ENCODE measurements at places on chromosomes 4 and X.

DNA sequence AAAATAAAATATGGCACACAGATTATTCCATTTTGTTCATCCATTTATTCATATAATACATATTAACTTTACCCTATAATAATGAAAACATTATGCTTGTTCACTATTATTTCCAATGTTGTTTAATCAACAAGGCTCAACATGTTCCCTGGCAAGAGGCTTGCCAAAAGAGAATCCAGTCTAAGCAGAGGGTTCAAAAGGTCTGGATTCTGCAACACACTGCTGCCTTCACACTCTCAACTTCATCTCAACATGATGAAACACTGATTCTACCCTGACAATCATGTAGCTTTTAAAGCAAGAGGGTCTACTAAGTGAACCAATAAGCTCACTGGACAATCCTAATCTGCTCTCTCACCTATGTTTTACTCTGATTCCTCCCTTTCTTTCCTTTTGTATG lies 101.1 kb downstream of the MID1 start:
- DNase-seq: no peak

- no peak for DNase-seq
Measured at GRCh38 chrX:3415011-3415410, 68.6 kb upstream of the MXRA5 start.

GRCh38 chr4:122364700-122365404 lies 14.0 kb upstream of the ADAD1 start:
- DNase-seq: no peak

DNA sequence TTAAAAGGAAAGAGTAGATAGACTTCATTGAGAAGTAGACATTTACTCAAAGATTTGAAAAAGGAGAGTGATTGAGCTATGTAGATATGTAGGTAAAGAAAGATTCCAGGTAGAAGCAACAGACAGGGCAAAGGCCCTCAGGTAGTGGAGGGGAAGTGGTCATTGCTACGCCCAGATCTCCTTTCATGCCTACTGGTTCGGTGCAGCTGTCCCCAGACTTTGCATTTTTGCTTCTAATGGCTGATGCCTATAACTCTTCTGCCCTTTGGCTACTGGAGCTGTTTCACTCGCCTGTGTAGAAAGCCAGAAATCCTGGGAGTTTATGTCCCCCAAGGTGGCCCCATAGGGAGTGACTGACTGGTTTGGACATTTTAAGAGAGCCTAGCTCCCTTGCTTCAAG lies 16.9 kb upstream of the ARMCX2 start:
- DNase-seq: no peak

DNA sequence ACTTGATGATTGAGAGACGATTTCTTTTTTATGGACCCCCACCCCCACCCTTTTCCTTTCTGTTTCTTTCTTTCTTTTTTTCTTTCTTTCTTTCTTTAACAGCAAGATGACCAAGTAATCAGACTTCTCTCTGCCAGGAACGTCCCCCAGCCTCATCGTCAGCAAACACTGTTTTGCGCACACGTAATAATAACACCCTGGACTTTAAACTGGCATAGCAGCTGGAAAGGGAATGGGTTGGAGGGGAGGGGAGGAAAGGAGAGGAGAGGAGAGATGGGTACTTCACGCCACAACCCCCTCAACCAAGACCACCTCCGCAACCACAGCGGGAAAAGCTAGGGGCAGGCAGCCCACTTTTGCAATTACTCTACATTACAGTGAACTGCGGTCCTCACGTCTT lies 1.1 kb downstream of the GABRA2 start:
- no peak for DNase-seq

DNA sequence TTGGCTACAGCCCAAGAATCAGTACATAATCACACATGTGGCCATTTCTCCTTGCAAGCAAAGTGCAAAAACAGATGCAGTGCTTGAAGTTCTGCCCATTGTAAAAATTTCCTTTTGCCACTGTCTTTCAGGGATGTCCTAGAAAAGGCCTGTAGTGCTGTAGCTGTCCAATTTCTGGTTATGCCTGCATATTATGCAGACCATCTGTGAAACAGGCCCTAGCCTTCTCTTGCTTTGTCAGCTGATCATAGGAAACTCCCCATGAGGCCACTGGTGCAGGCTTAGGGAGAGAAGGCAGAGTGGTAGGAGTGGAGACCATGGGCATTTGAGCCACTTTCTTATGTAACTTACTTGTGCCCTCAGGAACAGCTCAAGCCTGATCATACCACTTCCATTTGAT lies 130.4 kb upstream of the GABRA2 start:
- DNase-seq: no peak

DNA sequence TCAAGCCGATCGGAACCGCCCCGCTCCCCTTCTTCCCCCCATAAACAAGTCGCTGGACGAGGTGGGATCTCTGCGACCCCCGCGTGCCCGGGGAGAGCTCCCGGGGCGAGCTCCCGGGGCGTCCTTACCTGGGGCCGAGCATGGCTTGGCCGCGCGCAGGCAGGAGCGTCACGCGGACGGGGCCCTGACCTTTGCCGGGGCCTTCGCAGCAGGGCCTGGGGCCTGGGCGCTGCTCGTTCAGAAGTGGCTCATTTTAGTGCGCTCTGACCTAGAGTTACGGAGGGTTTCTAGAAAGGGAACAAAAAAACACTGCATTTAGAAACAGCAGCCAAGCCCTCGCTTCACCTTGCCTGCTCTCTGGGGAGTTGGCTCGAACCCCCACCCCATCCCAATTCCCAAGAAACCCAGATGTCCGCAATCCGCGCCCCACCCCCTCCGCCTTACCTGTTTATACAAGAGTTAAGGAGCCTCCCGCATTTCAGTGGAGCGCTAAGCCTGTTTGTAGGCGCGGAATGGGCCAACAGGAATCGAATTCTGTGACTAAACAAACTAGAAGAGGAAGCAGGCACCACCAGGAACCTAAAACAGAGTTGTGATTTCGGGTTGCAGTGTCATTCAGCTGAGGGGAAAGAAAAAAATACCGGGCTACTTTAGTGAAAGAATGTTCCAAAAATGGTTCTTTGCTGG lies 814 bp upstream of the RBM47 start:
- no peak for DNase-seq

- no peak for DNase-seq
Measured at GRCh38 chr4:25821899-25822298, 40.9 kb downstream of the SEL1L3 start.

- DNase-seq: no peak
Measured at GRCh38 chr4:143431526-143432257, 81.8 kb upstream of the SMARCA5 start.

DNA sequence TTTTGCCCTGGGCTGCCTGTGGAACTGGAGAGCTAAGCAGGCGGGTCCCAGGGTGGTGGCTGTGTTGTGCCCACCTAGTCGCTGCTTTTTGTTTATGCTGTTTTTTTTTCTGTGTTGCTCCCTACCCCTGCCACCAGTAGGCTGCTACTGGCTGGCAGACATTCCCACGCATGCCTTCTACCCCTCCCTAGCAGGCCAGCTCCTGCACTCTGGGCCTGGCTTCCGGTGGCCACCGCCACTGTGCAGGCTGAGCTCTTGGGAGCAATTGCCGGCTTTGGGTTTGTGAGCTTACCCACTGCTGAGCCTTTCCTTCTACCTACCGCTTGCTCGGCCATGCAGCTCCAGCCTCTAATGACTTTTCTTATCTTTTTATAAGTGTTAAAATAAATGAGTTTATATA lies 57.6 kb downstream of the RBM46 start:
- no peak for DNase-seq

GRCh38 chrX:55794405-55794804 lies 76.9 kb downstream of the RRAGB start:
- no peak for DNase-seq

DNA sequence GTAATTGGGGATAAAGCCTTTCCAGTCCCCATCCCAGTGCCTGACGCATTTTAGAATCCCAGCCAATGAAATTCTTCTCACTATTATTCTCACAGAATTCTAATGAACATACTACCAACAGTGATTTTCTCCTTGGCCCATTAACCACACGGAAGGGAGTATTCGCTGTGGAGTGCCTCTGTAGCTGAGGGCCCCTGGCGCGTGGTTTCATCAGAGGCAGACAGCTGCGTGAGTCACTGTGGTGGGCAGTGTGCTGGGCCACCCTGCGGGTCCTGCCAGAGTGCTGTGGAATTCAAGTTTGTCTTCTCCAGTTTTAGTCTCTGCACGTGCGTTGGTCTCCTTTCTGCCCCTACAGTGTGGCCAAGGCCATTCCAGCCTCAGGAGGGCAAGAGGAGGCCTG lies 335.4 kb upstream of the FAT1 start:
- no peak for DNase-seq

GRCh38 chrX:27728291-27728690 lies 79.5 kb upstream of the MAGEB10 start:
- DNase-seq: no peak

GRCh38 chr4:7805533-7806337 lies 133.9 kb downstream of the AFAP1 start:
- no peak for DNase-seq

DNA sequence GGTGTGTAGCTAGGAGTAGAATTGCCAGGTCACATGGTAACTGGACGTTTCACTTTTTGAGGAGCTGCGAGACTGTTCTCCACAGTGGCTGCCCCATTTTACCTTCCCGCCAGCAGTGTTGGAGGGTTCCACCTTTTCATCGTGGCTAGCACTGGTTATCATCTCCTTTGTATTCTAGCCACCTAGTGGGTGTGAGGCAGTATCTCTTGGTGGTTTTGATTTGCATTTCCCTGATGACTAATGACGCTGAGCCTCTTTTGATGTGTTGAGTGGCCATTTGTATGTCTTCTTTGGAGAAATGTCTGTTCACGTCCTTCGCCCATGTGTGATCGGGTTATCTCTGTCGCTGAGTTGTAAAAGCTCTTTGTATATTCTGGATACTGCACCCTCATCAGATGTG lies 10.6 kb downstream of the ABCD1 start:
- no peak for DNase-seq

GRCh38 chrX:96438803-96439202 lies 245.8 kb upstream of the DIAPH2 start:
- DNase-seq: no peak

- no peak for DNase-seq
Measured at GRCh38 chr4:186151499-186151898, 39.9 kb upstream of the CYP4V2 start.

GRCh38 chrX:33128048-33128805 lies 83.1 kb downstream of the DMD start:
- no peak for DNase-seq

Measured in stimulated activated CD8-positive, alpha-beta memory T cell treated with anti-CD3 and anti-CD28 coated beads, Interleukin-4, amount 100 ng/mL, for 1 hour (primary cell).